ENCODE measurements at places on chromosomes 7 and 10.

DNA sequence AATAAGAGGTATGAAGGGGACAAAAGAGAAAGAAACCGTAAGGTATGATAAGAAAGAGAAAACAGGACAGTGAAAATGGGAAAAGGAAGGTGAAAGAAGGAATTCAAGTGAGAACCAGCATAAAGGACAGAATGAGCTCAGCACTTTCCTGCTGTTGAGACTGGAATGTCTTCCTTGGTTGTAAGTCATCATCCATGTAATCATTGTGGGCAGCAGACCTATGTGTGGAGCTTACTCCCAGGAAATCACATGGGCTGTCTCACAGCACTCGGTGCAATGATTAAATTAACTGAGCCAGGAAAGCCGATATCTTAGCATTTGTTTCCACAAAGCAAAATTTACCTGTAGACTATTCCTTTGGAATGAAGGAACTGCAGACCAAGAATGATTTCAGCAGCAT lies 118.1 kb downstream of the PRKCQ start:
- DNase-seq = peak; percentile 2

DNA sequence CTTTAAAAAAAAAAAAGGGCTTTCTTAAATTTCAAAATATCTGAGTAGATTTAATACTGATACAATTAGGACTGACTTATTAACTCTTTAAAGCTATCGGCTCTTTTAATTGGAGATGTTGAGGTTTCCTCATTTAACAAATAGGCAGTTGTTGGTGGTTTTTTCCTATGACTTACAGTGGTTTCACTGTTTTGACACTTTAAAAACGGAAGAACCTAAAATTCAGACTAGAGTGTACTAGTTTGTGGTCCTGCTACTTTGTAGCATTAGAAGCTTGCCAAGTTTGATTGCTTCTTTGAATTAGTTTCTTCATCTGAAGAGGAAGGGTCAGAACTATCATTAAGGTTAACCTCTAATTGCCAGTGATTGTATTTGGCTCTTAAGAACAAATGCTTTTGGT lies 27.7 kb downstream of the CUL1 start:
- no peak for DNase-seq

DNA sequence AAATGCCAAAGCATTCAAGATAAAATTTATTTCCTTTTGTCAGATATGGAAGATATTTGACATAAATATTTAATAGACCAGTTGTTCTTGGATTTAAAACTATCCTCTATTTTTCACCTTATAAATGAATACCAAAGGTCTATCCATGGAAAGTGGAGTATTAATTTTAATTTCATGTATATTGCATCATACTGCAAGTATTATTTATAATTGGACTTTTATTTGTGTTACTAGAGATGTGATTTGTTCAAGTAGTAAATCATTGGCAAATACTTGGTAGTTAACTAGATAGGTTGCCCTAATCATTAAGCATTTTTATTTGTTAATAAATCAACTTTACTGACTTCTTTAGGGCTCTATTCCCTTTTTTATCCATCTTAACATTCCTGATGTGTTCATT lies 98.1 kb downstream of the CDC14C start:
- DNase-seq = no peak

DNA sequence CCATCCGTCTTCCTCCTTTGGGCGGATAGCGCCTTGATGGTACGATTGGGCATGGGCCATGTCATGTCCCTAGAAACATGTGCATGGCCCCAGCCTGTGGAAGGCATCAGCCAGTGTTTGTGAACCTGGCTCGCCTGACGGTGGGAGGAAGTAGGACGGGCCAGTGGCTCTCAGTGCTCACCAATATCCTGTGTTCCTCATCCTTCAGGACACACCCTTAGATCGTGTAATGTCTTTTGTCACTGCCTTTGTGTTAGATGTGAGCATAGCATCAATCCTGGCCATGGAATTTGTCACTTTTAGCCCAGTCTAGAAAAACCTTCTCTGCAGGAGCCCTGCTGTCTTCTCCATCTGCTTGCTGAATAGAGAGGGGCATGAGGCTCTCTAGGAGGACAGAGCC lies 77.6 kb downstream of the PFKFB3 start:
- DNase-seq = no peak

DNA sequence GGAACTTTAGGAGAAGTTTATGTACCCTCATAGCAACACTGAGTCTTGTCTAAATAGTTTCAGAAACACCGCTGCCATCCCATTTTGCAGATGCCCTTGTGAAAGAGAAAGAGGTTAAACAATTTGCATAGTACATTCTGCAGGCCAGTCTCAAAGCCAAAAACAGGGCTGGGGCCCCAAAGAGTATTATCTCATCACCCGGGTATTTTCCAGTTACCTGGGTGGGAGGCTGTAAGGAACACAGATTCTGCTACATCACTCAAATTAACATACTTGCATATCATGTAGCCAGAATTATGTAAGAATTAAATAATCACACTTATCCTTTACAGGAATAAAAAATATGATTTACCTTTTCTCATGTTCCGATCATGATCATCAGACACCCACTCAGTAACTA lies 3.1 kb upstream of the FAM171A1 start:
- DNase-seq = no peak

DNA sequence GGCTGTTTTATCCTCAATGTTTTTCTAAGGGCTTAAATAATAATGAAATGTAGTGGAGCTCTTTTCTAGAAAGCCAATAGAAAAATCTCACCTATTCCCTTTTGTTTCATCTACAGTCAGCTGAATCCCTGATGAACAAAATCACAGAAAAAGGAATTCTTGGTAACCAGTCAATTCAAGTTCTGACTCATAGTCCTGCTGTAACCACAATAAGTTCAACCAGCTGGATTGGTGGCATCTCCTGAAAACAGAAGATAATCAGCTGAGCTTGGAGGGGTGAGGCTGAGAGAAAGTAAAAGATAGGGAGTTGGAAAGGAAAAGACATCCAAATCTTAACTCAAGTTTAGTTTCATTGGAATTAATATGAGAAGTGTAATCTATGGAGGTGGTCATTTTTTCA lies 772.1 kb downstream of the CCSER2 start:
- peak; percentile 1 for DNase-seq

GRCh38 chr7:38375453-38375852 lies 102.0 kb upstream of the TARP start:
- DNase-seq = no peak

DNA sequence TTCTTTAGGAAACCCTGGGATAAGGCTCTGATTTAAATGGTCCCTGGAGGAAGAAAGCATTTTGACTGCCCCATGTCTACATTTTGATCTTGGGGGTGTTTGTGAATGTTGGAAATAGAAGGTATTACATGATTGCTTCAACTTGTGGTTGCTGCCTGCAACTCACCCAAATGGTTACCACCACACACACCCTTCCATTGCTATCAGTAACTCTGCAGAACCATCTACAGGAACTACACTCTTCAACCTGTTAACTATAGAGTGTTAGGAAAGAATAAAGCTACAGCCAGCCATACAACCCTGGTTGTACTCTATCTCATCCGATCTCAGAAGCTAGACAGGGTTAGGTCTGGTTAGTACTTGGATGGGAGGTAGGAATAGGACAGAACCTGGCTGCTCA lies 71.2 kb downstream of the APBB1IP start:
- DNase-seq = no peak

DNA sequence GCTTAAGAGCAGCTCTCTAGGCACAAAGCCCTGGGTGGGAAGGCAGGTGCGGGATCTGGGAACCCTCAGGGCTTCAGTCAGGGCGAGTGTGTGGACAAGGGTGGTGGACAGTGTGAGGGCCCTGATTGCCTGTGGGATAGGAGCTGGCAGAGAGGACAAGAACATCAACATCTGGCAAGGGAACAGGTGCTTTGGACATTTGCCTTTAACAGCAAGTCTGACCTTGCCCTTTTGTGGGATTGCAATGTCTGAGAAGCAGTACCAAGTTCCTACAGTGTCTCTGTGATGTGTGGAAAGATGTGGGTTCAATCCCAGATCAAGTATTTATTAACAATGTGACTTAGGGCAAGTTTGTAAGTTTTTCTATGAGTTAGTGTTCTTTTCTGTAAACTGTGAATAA lies 46.7 kb downstream of the TFAM start:
- DNase-seq = peak; percentile 86

DNA sequence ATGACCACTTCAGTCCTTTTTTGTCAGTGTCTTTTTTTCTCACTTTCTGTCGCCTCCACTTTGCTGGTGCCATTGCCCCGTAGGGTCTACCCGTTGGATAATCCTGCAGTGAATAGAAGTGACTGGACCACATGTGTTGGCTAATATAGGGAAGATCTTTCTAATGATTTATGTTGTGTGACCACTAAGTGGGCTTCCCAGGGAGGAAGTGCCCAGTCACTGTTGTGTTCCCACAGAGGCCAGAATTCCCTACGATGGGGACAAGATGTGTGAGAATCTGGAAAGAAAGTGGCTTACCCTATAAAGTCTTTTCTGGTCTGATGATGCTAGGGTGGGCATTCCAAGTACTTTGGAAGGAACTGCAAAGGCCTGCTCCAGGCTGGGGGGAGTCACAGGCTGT lies 28.4 kb upstream of the SMC3 start:
- no peak for DNase-seq

DNA sequence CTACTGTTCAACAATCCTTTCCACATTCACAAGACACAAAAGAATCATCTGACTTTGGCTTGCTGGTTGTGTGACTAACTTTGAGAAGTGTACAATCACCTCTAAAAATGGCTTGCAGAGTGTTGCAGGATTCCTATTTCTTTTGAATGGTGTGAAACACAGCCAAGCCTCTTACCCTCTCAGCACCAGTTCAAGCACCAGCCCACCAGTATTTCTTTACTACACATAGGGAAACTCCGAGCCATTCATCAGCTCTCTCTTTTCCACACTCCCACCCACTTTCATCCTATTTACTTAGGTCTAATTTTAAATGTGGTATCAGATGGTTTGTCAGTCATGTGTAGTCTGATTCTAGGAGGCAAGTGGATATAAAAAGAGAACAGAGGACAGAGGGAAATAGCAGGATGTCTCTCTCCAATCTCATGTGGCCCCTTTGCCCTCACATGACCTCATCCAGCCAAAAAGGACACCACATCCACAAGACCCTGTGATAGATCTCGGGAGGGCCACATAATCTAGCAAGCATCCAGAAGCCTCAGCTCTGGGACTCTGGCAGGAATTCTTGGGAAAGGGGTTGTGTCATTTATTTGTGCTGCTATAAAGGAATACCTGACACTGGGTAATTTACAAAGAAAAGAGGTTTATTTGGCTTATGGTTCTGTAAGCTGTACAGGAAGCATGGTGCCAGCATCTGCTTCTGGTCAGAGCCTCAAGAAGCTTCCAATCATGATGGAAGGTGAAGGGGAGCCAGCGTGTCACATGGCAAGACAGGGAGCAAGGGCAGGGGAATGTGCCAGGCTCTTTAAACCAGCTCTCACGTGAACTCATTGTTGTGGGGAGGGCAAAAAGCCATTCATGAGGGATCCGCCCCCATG lies 66.8 kb upstream of the NEBL start:
- no peak for DNase-seq

DNA sequence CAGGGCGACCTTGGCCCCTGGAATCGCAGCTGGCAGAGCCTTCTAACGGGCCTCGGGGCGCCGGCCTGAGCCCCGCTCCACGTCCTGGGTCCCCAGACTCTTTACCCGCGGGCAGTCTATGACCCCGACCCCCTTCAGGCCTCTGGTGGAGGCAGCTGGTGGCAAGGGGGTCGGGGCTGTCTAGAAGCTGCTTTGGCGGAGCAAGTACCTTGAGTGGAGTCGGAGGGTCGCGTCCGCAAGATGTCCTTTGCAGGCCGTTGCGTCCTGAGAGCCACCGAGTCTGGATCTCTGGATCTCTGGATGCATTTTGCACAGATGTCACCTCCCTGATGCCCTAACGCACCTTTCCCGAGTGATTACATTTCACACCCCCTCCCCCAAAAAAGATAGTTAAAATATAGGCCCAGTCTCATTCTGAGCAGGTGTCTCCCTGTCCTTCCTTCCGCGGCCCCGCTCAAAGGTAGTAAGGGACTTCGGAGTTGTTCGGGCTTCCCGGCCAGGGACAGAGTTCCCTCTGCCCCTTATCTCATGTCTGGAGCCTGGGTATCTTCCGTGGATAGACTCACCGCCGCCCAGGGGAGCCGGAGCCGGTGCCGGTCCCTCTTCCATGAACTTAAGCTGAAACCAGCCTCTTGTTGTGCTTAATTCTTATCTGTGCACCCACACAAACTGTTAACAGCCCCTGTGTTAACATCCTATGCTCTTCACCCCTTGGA lies 457 bp downstream of the ACADSB start:
- DNase-seq = no peak

DNA sequence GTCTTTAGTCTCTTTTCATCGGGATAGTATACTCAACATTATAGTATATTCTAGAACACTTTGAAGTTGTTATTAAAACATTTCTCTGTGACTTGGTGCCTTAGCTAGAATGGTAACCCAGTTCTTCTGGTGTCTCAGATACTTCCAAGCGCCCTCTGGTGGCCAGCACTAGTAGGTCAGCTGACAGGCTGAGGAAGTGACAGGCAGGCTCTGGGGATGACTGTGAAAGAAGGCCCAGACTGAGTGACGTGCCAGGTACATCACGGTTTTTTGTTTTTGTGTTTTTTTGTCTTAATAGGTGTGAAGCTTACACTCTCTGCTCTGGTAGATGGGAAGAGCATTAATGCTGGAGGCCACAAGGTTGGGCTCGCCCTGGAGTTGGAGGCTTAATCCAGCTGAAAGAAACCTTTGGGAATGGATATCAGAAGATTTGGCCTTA lies 5.1 kb downstream of the COMTD1 start:
- DNase-seq = peak; percentile 92

Data from choroid plexus epithelial cell (primary cell).